ENCODE measurements at places on chromosomes 1 and 21.
A peak's percentile ranks its signal among the peaks of the same experiment; 100 is the strongest.

DNA sequence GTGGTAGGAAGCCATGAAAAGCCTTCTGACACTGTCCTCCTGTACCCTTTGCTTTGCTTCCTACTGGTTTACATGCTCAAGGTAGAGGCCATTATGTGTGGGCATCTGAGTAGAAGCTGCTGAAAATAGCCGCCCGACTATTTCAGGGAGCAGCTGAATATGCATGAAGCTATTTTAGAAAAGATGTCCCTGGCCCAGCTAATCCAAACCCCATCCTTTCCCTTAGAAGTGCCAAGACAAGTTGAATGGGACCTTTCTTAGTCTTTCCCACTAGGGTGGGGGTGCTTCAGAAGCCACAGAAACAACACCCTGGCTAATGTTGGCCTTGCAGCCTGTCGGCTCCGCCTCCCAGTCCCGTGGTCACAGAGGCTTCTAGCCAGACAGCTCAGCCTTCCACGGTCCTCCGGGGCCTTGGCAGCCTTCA is 205.1 kb upstream of the EDN2 start:
- no peak for DNase-seq

DNA sequence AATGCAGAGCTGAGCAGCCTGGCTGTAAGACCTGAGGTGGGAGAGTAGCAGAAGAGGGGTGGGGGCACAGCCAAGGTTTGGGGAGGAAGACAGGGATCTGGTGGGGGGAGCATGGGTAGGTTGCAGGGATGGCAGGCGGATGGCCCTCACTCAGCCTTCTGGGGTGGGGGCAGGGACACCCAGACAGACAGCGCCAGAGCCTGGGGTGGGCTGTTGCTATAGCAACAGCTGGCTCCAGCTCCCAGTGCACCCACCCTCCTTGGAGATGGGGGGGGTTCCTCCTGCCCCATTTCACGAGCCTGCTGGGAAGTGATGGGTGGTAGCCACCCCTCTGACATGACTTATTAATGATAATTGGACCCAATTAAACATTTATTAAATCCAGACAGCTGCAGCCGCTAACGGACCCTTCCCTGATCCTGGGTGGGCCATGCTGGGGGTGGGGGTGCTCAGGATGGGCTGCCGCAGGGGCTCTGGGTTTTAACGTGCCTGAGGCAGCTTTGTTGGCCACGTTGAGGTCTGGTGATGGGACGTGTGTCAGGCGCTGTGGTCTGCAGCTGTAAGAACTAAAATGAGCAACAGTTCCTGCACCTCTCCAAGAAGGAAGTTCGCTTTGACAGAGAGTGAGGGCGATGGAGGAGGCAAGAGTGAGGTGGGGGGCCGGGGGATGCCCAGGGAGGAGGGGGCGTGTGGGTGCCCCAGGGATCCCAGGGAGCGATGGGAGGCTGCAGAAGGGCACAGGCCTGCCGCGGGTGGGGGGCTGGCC is 19.4 kb downstream of the AGRN start:
- peak; percentile 47 for DNase-seq

DNA sequence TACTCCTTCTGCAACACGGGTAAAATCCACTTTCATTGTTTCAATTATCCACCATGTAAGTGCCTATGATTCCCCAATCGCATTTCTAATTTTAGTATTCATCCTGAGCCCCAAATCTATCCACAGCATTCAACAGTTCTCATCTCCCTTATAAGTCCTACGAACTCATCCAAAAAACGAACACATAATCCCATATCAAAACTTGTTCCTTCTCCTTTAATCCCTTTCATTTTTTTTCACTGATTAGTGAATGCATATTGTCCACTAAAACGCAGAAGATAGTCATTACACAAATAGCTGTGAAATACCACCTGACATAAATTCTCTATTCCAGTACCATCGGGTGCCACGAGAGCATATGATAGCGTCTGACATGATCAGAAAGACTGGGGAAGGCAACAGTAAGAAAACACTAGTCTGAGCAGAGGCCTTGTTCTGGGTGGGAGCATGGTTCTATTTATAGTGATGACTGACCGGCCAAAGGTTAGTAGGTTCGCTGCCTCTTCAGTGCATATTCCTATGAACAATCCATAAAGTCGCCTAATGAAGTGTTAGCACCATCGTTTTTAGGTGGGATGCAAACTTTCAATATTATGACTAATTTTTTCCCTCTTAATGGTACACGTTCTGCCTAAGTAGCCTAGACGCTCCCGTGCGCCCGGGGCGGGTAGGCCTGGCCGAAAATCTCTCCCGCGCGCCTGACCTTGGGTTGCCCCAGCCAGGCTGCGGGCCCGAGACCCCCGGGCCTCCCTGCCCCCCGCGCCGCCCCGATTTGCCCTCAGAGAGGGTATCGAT is 648 bp downstream of the ATP5PF start:
- peak; percentile 44 for DNase-seq

GRCh38 chr1:235683653-235684052 is 34.1 kb upstream of the GNG4 start:
- DNase-seq = no peak

- DNase-seq = no peak
These were observed 26.2 kb downstream of the SLC66A1 start for GRCh38 chr1:19338323-19338762.

DNA sequence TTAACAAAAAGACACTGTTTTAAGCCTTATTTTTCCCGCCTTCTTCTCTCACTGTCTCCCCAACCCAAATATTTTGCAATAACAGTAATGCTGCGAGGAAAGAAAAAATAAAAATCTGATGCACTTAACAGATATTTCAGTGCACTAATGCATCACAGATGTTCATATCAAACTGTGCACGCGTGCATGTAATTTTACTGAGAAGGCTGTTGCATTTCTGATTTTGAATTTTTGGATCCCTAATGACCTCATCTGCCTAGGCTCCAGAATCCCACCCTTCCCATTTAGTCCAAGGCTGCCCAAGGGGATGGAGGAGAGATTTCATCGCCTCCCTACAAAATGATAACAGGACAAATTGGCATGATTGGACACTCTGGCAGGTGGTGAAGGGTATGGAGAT is 5.5 kb downstream of the TRABD2B start:
- DNase-seq = no peak

GRCh38 chr1:40621821-40622450 is 43.5 kb downstream of the RIMS3 start:
- DNase-seq = no peak

Data from inflammatory macrophage treated with lipopolysaccharide for 4 hours (primary cell).